Endothelial cell of coronary artery (primary cell): ENCODE measurements at places on chromosomes 5 and 9. TPM values are rescaled to one million over a fixed set of nuclear protein-coding genes. Genes with fewer than 3 reads are reported as not detected.

The ADAMTS13 gene
- 0.27 and 1.3 TPM in 2 replicates for total RNA-seq

The KIF4B gene
- total RNA-seq: 0.19 and 0.27 TPM in 2 replicates

The BAAT gene
- under 0.01 TPM in 1 of 2 replicates, not detected in the other for total RNA-seq

The HSDL2 gene
- 26.5 and 29.7 TPM in 2 replicates for total RNA-seq

The ERAP2 gene
- total RNA-seq: 7.6 and 80.0 TPM in 2 replicates

The CER1 gene
- total RNA-seq: not detected in 2 replicates

The IFNA5 gene
- total RNA-seq: 0.09 TPM in 1 of 2 replicates, not detected in the other

The SHROOM1 gene
- 4.2 and 4.3 TPM in 2 replicates for total RNA-seq

The TXNDC8 gene
- not detected in 2 replicates for total RNA-seq

The PLK2 gene
- 882 and 1,035 TPM in 2 replicates for total RNA-seq

The CCDC180 gene
- 0.56 and 1.1 TPM in 2 replicates for total RNA-seq

The LECT2 gene
- not detected in 2 replicates for total RNA-seq
